ENCODE measurements at places on chromosomes 6 and 20. TPM values are rescaled to one million over a fixed set of nuclear protein-coding genes. Genes with fewer than 3 reads are reported as not detected.

The CCM2L gene
- 7.8 TPM for total RNA-seq

The PPIL4 gene
- 23.3 TPM for total RNA-seq

The BPIFB2 gene
- total RNA-seq = not detected

The ANGPT4 gene
- total RNA-seq = 0.27 TPM

The GDAP1L1 gene
- 0.50 TPM for total RNA-seq

The FOXF2 gene
- 0.29 TPM for total RNA-seq

The SLC22A16 gene
- 0.26 TPM for total RNA-seq

The CPNE5 gene
- total RNA-seq = 14.7 TPM

The SLC25A27 gene
- 16.2 TPM for total RNA-seq

The PI16 gene
- 28.2 TPM for total RNA-seq

The ZNF391 gene
- total RNA-seq = 2.6 TPM

The MMP24 gene
- total RNA-seq = 0.85 TPM

The ARMC2 gene
- total RNA-seq = 9.2 TPM

The TREML2 gene
- 0.15 TPM for total RNA-seq

The CYP24A1 gene
- not detected for total RNA-seq

The MAFB gene
- total RNA-seq = 24.8 TPM

The DYNLT1 gene
- total RNA-seq = 73.6 TPM

The TPX2 gene
- 2.0 TPM for total RNA-seq

The SEL1L2 gene
- 0.91 TPM for total RNA-seq

The SLC35D3 gene
- total RNA-seq = not detected

The ATP6V1G2 gene
- 2.7 TPM for total RNA-seq

The RBM12 gene
- total RNA-seq = 62.7 TPM

The MEP1A gene
- not detected for total RNA-seq

The FHL5 gene
- total RNA-seq = 9.5 TPM

The OPRM1 gene
- total RNA-seq = not detected

The MYMX gene
- 2.4 TPM for total RNA-seq

The ISM1 gene
- total RNA-seq = 2.2 TPM

The MYBL2 gene
- 2.3 TPM for total RNA-seq

The WFDC10B gene
- total RNA-seq = not detected

The SLC16A10 gene
- 4.8 TPM for total RNA-seq

The SLC22A7 gene
- total RNA-seq = not detected

The CCDC170 gene
- 1.4 TPM for total RNA-seq

The TMEM200A gene
- 0.65 TPM for total RNA-seq

The PERP gene
- 36.7 TPM for total RNA-seq

The CCN2 gene
- 230 TPM for total RNA-seq

The SH3BGRL2 gene
- 10.3 TPM for total RNA-seq

The CST2 gene
- total RNA-seq = not detected

The GLP1R gene
- total RNA-seq = 4.3 TPM

The OXT gene
- 0.92 TPM for total RNA-seq

The GNAS gene
- total RNA-seq = 1,609 TPM

The TRDN gene
- total RNA-seq = 174 TPM

The BFSP1 gene
- 0.68 TPM for total RNA-seq

The SFT2D1 gene
- total RNA-seq = 26.3 TPM

The DLK2 gene
- total RNA-seq = not detected

The PRL gene
- not detected for total RNA-seq

The ZNF831 gene
- 0.47 TPM for total RNA-seq

The RNF39 gene
- total RNA-seq = not detected

The OPRL1 gene
- 0.71 TPM for total RNA-seq

The HTR1E gene
- total RNA-seq = not detected

The RAMACL gene
- 0.71 TPM for total RNA-seq

The LIN28B gene
- not detected for total RNA-seq

The HDAC2 gene
- total RNA-seq = 42.8 TPM

The ADGRF1 gene
- total RNA-seq = not detected

The RBPJL gene
- not detected for total RNA-seq

The ID4 gene
- total RNA-seq = 44.0 TPM

Data from left cardiac atrium (tissue), 4 donors.